ENCODE measurements at places on chromosomes 3 and 15.
A peak's percentile ranks its signal among the peaks of the same experiment; 100 is the strongest.

- DNase-seq, result no peak
Observed at GRCh38 chr15:97791824-97792792, 168.4 kb upstream of the ARRDC4 start.

- no peak for DNase-seq
Observed at GRCh38 chr15:40435710-40436089, 5.1 kb upstream of the BAHD1 start.

GRCh38 chr3:47517937-47518336, 4.4 kb upstream of the ELP6 start:
- DNase-seq, result no peak

DNA sequence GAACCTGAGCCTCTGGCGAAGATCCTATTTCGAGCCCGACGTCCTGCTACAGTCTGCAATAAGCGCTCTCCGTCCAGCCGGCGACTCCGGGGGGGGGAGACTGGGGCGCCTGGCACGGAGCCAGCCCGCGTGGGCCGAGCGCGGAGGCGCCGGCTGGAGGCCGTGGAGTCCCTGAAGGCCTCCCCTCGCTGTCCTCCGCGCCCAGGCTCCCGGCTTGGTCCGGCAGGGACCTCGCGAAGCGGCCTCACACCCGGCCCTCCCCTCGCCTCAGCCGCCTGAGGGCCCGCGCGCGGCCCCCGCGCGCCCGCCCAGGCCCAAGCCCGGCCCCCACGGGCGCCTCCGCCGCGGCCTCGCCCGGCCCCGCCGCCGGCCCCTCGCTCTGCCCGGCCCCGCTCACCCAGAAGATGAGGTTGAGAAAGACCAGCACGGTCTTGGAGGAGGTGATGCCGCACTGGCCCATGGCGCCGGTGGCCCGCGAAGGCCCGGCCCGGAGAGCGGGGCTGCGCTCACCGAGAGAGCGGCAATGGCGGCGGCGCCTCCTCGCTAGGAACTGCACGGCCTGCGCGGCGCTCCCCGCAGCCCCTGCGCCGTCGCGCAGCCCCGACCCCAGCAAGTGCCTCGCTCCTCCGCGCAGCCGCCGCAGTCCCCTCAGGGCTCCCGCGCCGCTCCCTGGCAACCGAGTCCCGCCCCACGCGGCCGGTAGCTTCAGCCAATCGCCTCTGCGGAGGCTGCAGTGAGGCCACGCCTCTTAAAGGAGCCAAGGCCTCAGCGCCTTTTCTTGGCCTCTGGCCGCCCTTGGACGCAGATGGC, at the start of gene TSPAN3:
Gene TSPAN3 (minus strand): TSS at position 615 of the 810 bp plus-strand sequence. CDS start 155 bp downstream, at position 460.
- DNase-seq, result peak; percentile 96

DNA sequence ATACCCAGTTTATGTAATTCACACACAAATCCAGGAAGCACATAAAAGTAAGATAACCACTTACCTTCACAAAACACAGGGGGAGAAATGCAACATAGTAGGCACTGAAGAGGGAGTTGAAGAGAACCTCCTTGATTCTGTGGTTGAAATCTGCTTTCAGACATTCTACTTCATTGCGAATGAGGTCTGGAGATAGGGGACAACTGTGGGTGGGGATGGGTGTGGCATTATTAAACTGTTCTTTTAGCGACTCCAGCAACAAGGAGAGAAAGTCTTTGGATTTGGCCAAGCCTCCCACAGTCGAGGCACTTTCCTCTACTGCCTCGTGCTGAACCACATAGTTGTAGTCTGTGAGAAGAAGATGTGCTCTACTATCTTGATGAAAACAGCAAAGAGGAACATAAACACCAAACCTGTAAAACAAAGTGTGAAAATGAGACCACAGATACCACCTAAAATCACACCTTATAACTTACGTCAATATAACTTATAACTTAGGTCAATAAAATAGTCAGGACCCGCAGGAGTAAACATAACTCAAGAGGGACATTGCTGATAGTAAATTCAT, 25.6 kb downstream of the TMEM39A start:
- no peak for DNase-seq

DNA sequence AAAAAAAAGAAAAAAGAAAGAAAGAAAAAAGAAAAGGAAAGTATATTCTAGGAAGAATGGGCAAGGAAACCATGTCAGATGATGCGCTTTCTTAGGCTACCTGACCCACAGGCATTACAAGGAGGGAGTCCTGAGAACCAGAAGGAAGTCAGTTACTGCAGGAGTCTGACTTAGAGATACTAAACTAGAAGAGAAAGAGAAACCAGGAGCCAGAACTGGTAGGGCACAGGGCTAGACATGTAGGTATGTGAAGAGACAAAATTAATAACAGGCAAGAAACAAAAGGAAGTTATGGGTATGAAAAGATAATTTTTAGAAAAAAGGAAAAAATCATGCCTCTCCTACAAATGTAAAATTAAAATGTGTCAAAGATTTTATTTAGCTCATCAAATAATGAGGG, 63.3 kb upstream of the LRRN1 start:
- no peak for DNase-seq

DNA sequence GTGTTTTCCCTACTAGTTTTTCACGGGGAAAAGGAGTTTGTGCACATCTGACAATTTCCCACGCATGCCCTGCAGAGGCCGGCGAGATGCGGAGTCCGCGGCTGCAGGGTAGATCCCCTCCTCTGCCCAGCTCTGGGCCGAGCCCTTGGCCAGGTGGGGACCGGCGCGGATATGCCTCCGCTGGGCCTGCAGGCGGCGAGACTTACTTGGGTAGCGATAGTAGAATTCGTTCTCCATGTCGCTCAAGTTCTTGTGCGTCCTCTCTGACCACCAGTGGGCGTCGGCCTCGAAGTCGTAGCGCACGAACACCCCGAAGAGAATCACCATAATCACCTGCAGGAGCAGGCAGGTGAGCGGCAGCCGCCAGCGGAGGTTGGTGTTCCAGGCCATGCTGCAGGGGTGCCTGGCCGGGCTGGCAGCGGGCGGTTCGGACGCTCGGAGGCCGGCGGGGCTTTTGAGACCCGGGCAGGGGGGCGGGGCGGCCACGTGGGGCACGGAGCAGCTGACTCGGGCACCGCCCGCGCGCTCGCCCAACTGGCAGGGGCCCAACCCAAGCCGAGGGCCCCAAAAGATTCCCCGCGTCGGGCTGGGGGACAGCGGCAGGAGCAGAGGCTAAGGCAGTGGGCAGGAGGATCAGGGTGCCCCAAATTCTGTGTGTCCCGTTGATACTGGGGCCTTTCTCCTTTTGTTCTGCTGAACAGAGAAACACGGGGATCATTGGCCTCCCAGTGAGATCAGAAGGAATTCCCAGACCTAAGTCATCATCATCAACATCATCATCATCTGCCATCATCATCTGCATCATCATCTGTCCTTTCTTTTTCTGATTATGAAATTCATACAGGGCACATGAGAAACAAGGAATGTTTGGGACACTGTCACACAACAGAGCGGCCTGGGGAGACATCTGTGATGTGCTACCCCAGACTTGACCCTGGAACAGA, at the start of gene RHCG:
Gene RHCG (minus strand): TSS at position 429 of the 944 bp plus-strand sequence. CDS start 39 bp downstream, at position 390.
- DNase-seq, result peak; percentile 40

GRCh38 chr3:171827836-171828458, 15.2 kb upstream of the TMEM212 start:
- no peak for DNase-seq

- DNase-seq, result no peak
Observed at GRCh38 chr3:156581033-156581432, 26.1 kb upstream of the SSR3 start.

DNA sequence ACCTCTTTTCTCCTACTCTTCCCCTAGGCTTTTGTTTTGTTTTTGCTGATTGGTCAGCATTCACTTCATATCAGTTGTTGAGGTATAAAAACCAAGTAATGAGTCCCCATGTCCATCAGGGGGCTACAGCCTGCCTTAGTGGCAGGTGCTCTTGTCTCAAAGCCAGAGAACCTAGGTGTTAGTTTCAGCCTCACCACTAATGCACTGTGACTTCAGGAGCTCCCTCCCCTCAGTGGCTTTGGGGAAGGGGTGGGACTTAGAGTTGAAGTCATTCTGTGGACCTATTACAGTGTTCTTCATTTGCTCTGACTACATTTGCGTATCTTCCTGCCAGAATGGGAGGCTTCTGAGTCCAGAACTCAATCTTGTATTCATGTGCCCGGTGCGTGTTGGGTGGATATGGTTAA, 41.6 kb downstream of the NR2C2 start:
- peak; percentile 34 for DNase-seq

DNA sequence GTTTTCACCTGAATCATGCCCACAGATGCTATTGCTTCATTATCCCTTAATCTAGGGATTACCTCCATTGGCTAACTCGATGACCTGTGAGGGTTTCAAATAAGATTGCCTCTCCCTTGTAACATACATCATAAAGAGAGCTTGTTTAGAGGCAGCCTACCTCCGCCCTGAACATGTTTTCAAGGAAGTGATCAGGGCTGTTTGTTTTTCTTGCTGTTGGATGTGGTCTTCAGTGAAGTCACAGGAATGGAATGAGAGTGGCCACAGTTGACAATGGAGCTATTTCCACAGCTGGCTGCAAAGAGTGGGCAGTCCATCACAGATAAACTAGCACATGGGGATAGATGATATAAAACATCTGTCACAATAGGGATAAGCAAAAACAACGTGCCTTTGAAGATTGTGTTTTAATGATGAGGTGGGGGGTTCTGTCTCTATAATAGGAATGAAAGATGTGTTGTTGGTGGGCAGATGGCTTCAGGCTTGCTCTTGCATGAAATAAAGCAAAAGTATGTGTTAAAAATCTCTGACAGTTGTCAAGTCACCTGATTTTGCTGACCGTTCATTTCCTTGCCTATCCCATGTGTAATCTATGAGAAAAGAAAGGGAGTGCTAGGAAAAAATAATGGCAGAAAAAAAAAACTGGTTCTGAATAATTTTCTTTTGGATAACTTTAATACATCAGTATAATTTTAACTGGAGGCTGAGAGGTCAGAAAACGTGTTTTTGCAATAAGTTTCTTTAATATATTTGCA, 642.3 kb downstream of the RBMS3 start:
- DNase-seq, result no peak

GRCh38 chr15:62564886-62565633, 400.0 kb upstream of the C2CD4B start:
- no peak for DNase-seq

DNA sequence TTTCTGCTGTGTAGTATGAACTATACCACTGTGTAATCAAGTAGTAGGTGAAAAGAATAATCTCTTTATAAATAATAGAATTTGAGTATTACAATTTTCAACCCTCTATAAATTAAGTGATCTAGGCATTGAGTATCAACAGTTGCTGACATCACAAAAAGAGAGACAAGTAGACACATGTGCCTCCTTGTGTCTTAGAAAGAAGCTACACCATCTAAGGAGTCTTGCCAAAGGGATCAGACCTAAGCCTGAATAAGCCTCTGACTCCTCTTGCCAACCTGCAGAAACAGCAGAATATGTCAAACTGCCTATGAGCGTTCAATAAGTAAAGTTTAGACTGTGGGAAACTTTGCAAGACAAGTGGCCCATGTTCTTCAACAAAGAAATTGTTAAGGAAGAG, 5.8 kb upstream of the MTMR10 start:
- no peak for DNase-seq

DNA sequence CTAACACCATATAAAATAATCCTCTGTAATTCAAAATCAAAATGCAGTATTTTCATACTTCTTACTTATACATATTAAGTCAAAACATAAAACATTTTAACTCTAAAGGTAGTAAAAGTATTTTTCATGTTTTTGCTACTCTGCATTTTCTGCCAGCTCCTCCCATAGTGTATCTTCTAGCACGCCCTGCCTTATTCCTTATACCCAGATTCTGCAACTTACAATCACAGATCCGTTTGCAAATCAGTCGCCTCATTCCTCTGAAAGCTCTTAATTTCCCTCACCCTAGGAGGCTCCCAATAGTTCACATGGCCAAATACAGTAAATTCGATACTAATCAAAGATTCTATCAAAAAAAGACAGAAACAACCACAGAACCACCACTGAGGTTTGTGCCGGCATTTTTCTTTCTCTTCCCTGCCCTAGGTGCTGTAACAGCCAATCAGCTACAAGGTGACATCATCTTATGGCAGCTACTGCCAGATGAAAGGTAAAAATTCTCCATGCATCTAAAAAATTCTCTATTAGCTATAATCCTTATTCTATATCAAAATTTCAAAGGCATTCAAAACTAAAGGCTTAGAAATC, 72.9 kb downstream of the CLASP2 start:
- DNase-seq, result peak; percentile 23

DNA sequence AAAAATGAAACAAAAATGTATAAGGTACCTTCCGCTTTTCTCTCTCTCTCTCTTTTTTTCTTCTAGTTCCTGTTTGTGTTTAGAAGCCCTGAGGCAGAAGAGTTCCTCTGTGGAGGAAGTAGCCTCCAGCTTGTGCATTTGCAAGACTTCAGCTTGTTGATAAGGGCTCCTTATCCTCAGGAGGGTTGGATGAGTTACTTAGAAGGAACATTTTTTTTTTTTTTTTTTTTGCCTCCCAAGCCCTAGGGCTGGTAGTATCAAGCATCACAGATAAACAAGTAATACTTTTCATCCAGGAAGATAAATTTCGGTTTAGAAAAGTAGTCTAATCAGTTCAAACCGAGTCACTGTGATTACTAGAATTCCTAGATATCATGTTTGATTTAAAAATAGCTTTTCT, 91.0 kb upstream of the CBLB start:
- no peak for DNase-seq

GRCh38 chr3:53223025-53223424, 32.8 kb downstream of the TKT start:
- DNase-seq, result no peak

GRCh38 chr15:90266485-90266884, 1.0 kb downstream of the NGRN start:
- peak; percentile 49 for DNase-seq

DNA sequence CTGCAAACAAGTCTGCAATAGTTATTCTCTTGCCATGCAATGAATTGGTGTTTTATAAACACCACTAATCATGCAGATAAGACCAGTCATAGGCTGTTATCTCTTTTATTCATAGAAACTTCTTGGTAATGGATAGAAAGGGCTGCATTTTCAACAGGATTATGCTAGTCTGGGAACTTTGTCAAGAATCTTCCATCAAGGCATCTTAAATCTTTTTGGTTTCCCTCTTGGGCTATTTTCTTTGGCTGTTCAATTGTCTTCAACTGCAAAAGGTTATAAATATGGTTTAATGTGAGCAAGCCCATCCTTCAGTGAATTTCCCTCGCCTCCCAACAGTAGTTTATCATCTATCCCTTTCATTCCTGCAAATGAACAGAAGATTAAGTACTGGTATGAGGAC, 59.0 kb upstream of the MINAR1 start:
- DNase-seq, result no peak

DNA sequence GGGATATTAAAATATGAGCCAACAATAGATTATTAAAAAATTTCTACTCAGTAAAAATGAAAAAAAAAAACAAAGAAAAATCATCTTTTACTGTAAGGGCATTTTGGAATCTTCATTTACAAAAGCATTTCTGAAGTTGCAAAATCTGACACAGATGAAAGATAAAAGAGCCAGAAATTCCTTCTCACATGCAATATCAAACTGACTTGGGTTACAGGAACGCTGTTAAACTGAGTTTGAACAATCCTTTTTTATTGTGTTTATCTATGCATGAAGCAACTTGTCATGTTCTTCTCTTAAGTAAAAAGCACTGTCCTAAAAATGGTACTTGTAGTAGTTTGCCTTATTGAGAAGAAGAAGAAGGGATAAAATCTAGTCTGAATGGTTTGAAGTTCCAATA, 468.5 kb upstream of the KCNMB2 start:
- no peak for DNase-seq

Measured in stimulated activated CD4-positive, alpha-beta T cell treated with anti-CD3 and anti-CD28 coated beads, Interleukin-15, amount 100 ng/mL, for 24 hours (primary cell).